ENCODE measurements at places on chromosomes 2 and 18. TPM values are rescaled to one million over a fixed set of nuclear protein-coding genes. Genes with fewer than 3 reads are reported as not detected.
A peak's percentile ranks its signal among the peaks of the same experiment; 100 is the strongest.

ST8SIA3 gene
- total RNA-seq: not detected

NEU2 gene
- not detected for total RNA-seq

FLACC1 gene
- 2.4 TPM for total RNA-seq

NYAP2 gene
- total RNA-seq: not detected

GRCh38 chr2:182784777-182785176 lies 68.7 kb downstream of the DNAJC10 start:
- DNase-seq: peak; percentile 67

DNA sequence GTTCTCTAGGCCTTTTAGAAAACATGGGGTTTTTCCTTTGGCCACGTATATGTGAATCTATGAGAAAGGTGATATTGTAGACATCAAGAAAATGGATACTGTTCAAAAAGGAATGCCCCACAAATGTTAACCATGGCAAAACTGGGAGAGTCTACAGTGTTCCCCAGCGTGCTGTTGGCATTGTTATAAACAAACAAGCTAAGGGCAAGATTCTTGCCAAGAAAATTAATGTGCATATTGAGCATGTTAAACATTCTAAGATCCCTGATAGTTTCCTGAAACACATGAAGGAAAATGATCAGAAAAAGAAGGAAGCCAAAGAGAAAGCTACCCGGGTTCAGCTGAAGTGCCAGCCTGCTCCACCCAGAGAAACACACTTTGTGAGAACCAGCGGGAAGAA lies 64.9 kb downstream of the CYBRD1 start:
- DNase-seq: no peak

DNA sequence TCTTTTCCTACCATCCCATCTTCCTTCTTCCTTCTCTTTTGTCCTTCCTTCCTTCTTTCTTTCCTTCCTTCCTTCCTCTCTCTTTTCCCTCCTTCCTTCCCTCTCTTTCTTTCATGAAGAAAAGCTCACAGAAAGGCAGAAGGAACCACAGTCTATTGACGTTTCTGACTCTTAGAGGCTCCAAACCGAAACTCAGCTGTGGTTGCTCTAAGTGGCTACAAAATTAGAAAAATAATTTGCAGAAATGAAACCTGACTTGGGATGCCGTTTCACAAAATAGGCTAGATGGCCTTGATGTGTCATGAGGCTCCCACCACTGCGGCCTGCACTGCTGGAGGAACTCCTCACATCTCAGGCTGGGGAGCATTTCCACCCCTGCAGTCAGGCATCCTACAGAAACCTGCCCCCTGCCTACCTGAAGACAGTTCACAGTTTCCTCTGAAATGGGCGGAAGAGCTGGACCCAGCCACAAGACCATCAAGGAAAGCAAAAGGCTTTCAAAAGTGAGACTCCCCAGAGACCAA lies 165.6 kb downstream of the SMAD7 start:
- DNase-seq: no peak

DNA sequence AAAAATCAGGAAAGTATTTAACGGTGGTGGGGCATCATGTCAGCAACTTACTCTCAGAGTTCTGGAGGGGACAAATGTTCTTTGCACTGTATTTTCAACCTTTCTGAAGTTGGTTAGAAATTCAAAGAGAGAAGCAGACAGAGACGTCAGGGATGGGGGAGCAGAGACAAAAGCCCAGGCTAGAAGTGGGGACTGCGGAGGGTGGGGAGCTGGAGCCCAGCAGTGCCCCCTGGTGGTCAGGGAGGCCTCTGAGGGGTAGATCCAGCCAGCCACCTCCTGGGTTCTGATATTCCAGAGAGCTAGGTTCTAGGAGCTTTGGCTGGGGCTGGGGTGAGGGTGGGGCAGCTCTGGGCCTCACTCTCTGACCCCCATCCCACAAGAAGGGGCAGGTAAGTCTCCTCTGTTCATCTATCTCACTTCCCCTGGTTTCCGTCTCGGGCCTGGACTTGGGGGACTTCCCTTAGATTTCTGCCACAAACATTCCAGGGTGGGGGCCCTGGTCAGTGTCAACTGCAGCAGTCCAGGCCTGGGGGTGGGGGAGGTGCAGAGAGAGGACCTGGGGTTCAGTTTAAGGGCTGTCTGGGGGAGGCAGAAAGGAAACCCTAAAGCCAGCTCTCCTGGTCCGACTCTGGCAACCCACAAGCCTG lies 8.9 kb downstream of the TNS1 start:
- DNase-seq: peak; percentile 47

Data from SK-MEL-5 (cell line).